Uterus (tissue), 4 donors: ENCODE measurements at places on chromosomes 1 and 21. TPM values are rescaled to one million over a fixed set of nuclear protein-coding genes. Genes with fewer than 3 reads are reported as not detected.

- H3K36me3 ChIP-seq, result no peaks in the 10 kb centered on the region
- no peaks in the 10 kb centered on the region for H3K27me3 ChIP-seq
Measured at GRCh38 chr21:41865002-41865777, 14.0 kb downstream of the PRDM15 start.

DNA sequence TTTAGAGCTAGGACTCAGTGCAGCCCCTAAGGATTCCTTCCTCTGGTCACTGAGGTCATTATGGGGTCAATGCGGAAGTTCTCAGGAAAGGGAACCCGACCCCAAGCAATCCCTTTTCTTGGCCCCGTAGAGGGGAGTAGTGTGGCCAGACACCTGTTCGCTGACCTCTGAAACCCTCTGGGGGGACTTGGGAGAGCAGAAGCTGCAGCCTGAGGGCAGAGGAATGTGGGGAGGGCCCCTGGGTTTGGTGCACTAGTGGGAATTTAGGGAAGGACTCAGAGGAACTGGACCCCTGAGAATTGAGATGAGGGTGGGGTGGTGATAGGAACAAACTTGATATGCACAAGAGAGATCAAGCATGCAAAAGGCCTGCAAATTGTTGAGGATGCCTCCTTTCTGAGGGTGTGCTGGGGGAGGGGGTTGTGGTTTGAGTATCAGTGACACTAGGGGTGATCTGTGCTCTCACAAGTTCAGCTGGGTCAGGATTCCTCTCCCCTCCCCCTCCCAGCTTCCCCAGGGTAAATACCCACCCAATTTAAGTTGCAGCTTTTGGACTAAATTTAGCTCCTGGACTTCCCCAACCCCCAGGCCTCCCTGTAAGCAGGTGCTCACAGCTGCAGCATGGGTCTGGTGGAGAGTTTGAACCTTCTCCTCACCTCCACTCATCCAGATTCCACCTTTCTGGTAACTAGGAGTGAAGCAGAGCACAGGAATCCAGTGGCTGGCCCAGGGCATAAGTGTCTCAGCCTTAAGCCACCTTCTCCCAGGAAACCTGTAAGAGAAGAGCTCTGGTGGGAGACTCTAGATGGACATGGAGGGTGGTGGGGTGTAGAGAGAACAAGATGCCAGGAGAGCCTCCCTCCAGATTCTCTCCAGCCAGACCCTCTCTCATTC, 13.5 kb downstream of the ADAMTSL4 start:
- no peaks in the 10 kb centered on the region for H3K36me3 ChIP-seq
- H3K27ac ChIP-seq, result peak overlapping the region; percentile 99
- peaks cover 48% of the 10 kb centered on the region for H3K4me1 ChIP-seq
- no peaks in the 10 kb centered on the region for H3K27me3 ChIP-seq

GRCh38 chr1:212490276-212490675, 57.6 kb downstream of the NENF start:
- no peaks in the 10 kb centered on the region for H3K4me1 ChIP-seq
- H3K27me3 ChIP-seq, result no peaks in the 10 kb centered on the region
- H3K27ac ChIP-seq, result no peak overlapping the region
- no peak for DNase-seq
- no peak overlapping the region for H3K4me3 ChIP-seq

- H3K27me3 ChIP-seq, result no peaks in the 10 kb centered on the region
- no peaks in the 10 kb centered on the region for H3K36me3 ChIP-seq
- no peaks in the 10 kb centered on the region for H3K4me1 ChIP-seq
Measured at GRCh38 chr21:38227401-38227800, 29.4 kb upstream of the KCNJ15 start.

DNA sequence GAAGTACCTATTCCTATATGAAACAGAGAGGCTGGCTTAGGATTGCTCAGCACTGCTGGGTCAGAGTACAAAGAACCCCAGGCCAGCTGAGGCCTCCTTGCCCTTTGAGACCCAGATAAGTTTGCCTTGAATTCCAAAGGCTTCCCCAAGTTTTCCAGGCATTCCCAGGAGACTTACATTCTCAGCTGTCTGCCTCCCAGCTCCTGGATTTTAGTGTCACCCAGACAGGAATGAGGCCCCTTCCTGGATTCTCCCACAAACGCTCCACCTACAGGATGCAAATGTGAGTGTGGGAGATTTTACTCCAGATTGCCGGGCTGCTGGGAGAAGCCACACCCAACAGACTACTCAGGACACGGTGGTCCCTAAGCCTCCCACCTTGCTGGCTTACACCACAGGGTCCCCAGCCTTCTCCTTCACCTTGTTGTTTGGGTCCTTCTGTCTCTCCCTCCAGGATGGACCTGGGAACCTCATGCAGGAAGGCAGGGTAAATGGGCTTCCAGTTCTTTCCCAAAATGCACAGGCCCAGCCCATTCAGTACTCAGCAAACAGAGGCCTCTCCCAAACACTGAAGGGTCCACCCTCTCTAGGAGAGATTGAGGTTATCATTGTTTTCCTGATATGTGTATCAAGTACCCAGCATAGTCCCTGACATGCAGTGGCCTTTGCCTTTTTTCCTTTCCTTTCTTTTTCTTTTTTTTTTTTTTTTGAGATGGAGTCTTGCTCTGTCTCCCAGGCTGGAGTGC, 10.6 kb downstream of the RHBG start:
- no peak for DNase-seq
- H3K4me1 ChIP-seq, result no peaks in the 10 kb centered on the region
- no peaks in the 10 kb centered on the region for H3K36me3 ChIP-seq
- no peaks in the 10 kb centered on the region for H3K27me3 ChIP-seq
- no peak overlapping the region for H3K4me3 ChIP-seq

- H3K36me3 ChIP-seq, result no peaks in the 10 kb centered on the region
- no peak overlapping the region for H3K27ac ChIP-seq
- no peak overlapping the region for H3K4me3 ChIP-seq
Measured at GRCh38 chr1:54398963-54399528, 7.1 kb downstream of the SSBP3 start.

GRCh38 chr1:24975391-24975790, 45.3 kb upstream of the RUNX3 start:
- DNase-seq, result no peak
- H3K36me3 ChIP-seq, result no peaks in the 10 kb centered on the region
- no peaks in the 10 kb centered on the region for H3K4me1 ChIP-seq
- no peak overlapping the region for H3K27ac ChIP-seq
- H3K27me3 ChIP-seq, result no peaks in the 10 kb centered on the region

DNA sequence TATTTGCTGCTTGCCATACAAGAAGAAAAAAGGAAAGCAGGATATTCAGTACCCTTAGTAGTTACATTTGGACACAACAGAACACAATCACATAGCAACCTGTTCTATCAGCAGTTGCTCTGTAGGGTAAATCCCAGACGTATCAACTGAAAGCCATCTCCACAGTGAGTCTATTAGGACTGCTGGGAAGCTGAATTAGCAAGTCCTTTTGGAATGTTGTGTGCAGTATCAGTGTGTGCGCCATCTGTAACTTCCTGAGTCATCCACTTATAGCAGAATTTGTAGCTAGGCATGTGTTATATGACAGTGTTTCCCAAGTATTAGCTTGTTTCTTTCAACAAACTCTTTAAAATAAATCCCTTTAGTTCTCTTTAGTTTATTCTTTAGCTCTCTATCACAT, 21.3 kb downstream of the CCDC30 start:
- no peaks in the 10 kb centered on the region for H3K36me3 ChIP-seq
- no peaks in the 10 kb centered on the region for H3K4me1 ChIP-seq
- DNase-seq, result no peak
- H3K4me3 ChIP-seq, result no peak overlapping the region
- H3K27me3 ChIP-seq, result no peaks in the 10 kb centered on the region
- H3K27ac ChIP-seq, result no peak overlapping the region

DNA sequence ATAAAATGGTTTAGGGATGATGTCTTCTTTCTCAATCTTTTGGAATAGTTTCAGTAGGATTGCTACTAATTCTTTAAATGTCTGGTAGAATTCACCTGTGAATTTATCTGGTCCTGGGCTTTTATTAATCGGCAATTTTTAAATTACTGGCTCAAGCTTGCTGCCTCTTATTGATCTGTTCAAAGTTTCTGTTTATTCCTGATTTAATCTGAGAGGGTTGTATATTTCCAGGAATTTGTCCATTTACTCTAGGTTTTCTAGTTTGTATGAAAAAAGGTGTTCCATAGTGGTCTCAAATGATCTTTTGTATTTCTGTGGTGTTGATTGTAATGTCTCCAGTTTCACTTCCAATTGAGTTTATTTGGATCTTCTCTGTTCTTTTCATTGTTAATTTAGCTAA, 617.8 kb downstream of the LTN1 start:
- no peak overlapping the region for H3K27ac ChIP-seq
- no peak for DNase-seq
- H3K27me3 ChIP-seq, result no peaks in the 10 kb centered on the region
- H3K4me1 ChIP-seq, result no peaks in the 10 kb centered on the region
- no peak overlapping the region for H3K4me3 ChIP-seq

DNA sequence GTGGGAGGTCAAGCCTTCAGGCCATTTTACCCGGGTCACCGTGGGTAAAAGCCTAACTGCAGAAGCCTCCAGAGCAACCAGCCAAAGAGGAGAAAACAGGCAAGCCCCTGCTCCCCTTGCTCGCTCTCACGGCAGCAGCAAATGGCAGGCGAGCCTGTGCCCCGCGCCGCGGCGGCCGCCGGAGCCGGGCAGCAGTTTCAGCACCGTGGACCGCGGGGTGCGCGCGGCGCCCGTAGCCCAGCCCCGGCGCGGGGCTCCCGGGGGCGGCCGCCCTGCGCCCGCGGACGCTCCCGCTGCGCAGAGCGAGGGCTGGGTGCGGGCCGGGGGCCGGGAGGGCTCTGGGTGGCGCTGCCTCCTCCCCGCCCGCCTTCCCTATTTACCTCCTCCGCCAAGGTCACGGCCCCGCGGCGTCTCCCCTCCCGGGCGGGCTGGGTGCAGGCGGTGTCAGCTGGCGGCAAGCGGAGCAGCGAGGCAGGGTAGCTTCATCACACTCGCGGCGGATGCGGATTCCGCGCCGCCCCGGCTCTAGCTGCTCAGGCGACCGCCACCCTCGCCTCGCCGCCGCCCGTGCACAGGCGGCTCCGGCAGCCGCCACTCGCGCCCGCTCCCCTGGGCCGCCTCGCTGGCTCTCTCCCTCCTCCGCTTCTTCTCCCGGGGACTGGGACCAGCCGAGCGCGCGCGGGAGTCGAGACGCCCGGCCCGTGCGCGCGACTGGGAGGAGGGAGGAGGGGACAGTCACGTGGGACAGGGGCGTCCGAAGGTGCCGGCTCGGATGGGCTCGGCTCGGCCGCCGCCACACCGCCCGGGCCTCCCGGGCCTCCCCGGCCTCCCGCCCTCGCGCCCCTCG, at the start of gene RGS7:
TSS of gene RGS7 (minus strand) at position 687 of the 847 bp plus-strand sequence.
- no peak within 1 kb of the TSS for H3K27ac ChIP-seq
- H3K4me1 ChIP-seq, result no peaks in the 10 kb centered on the region
- peak within 1 kb of the TSS; percentile 38 for H3K4me3 ChIP-seq
- no peaks in the 10 kb centered on the region for H3K36me3 ChIP-seq

The OPTC gene
- total RNA-seq, result not detected

The SSU72 gene
- 56.8 TPM for total RNA-seq

The NT5C1A gene
- 1.8 TPM for total RNA-seq

The MMP23B gene
- total RNA-seq, result 57.1 TPM
